ENCODE measurements at places on chromosomes 7 and 10.
A peak's percentile ranks its signal among the peaks of the same experiment; 100 is the strongest.

- no peak for DNase-seq
Observed at GRCh38 chr10:7957591-7957990, 96.9 kb upstream of the GATA3 start.

DNA sequence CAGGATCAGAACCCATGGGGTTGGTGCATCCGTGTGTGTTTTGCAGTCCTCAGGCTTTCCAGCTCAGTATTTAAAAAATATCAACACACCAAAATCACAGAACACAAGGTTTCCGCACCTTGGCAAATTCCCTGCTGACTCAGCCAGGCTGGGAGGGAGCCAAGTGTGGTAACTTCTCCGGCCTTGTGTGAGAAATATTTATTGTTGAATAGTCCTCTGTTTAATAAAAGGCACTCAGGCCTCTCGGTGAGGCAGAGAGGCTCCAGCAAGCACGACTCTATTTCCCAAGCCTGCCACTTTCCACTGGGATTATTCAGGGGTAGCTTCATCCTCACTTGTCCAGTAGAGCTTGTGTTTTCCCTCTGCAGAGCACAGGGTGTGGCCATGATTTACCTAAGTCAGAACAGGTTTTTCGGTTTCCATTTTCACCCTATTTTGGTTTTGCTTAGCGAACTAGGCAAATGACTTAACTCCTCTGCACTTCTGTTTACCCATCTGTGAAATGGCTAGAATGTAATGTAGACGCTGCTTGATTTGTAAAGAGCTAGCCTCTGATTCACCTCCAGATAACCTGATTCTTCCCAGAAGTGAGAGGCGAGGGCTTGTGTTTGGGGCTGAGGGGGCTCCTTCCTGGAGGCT is 13.0 kb upstream of the CHST15 start:
- DNase-seq: peak; percentile 84

GRCh38 chr10:71314028-71314693 is 4.9 kb upstream of the SLC29A3 start:
- DNase-seq: no peak

DNA sequence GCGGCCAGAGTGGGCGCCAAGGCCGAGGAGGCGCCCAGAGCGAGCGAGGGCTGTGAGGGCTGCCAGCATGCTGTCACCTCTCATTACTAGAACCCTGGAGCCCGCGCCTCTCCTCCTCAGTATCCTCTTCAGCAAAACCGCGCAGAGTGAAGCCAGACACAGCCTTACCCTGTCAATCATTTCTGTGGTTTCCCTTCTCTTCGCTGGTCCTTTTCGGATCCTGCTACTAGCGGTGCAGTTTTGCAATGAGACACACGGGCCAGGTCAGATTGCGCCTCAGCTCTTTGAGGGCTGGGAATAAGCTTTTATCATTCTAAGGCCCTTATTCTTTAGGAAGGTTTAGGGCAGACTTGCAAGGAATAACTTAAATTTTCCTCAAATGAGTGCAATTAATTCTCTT is 55.5 kb upstream of the FAM171A1 start:
- no peak for DNase-seq

- DNase-seq: no peak
Observed at GRCh38 chr10:121540732-121541395, 57.4 kb downstream of the FGFR2 start.

GRCh38 chr7:159128767-159129166 is 15.9 kb downstream of the VIPR2 start:
- DNase-seq: no peak

- DNase-seq: no peak
Observed at GRCh38 chr10:59336632-59337031, 25.7 kb downstream of the FAM13C start.

- no peak for DNase-seq
Observed at GRCh38 chr7:12623885-12624498, 53.5 kb downstream of the SCIN start.

DNA sequence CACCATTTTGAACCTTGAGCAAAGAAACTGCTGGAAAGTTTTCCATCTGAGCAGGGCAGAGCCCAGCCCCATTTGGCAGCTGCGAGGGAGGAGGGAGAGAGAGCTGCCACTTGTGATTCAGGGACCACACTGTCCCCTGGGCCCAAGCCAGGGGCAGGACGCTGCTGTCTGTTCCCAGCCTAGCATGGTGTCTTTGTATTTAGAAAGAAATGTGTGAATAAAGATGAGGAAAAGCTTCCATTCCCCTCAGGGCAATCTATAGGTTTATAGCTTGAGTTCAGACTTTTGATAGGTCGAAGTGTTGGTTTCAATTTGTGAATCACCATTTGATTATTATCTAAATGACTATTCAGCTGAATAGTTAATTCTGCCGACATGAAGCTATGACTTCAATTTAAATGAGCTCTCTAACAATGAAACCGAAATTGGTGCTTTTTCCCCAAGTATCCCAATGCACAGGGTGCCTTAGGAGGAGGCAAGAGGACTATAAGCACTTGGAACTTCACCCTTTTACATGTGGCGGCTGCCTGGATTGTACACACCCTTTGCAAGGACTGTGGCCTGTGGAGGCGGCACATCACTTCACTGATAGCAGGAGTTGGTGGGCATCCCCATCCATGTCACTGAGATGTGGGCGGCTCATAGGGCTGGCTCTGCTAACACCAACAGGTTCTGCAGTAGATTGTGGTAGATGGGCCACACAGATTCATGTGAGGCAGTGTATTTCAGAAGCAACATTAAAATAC is 223.5 kb downstream of the CCDC3 start:
- no peak for DNase-seq

DNA sequence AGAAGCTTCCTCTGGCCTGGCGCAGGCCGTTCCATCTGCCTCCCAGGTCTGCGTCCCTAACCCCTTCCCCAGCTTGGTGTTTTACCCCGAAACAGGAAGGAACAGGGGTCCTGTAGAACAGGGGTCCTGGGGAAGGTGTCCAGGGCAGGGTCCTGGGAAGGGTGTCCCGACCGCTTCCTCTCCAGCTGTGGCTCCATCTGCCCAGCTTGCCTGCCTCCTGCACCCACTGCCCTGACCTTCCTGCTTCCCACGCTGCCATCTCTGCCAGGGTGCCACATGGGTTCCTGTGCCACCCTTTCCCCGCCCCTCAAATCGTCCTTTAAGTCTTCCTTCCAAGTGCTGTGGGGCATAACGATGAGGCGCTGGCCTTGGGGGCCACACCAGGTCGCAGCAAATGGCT is 32.4 kb downstream of the WDR86 start:
- no peak for DNase-seq

DNA sequence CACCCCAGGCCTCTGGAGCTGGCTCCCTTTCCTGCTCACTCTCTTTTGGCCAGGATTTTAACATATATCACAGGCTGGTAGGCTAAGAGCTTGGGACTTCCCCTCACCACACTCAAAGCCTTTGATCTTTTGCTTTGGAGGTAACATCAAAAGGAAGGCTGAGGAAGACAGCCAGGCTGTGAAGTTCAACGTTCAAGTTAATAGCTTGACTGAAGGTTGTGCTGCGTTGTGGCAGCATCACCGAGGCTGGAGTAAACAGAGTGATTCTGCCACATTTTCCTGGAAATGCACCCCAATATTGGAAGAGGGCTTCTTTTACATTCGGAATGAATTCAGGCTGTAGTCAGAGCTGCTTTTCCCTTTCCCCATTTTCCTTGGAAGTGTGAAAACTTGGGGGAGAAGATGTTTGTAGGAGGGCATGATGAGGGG is 57.3 kb downstream of the TCF7L2 start:
- DNase-seq: no peak

- DNase-seq: no peak
Observed at GRCh38 chr7:33423646-33424020, 294.3 kb downstream of the BBS9 start.

DNA sequence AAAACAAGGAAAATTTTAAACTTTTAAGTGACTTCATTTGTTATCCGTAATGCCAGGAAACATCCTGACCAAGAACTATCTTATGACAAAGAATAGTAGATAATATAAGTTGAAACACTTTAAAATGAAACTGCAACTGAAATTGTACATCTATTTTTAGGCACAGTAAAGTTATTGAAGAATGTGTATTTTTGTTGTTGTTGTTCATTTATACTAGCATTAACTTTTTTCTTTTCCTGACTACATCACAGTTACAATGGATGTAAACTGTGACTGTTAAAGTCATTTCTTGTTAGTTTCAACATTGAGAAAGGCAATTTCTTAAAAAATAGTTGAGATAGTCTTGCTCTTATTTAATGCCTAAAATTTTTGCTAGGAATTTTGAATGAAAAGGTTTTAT is 2.6 kb downstream of the CPED1 start:
- no peak for DNase-seq

- DNase-seq: no peak
Observed at GRCh38 chr7:77461842-77462241, 45.7 kb upstream of the GSAP start.

- no peak for DNase-seq
Observed at GRCh38 chr10:103784723-103785418, 70.5 kb downstream of the SH3PXD2A start.

- DNase-seq: no peak
Observed at GRCh38 chr7:75900617-75901315, 14.2 kb upstream of the POR start.

DNA sequence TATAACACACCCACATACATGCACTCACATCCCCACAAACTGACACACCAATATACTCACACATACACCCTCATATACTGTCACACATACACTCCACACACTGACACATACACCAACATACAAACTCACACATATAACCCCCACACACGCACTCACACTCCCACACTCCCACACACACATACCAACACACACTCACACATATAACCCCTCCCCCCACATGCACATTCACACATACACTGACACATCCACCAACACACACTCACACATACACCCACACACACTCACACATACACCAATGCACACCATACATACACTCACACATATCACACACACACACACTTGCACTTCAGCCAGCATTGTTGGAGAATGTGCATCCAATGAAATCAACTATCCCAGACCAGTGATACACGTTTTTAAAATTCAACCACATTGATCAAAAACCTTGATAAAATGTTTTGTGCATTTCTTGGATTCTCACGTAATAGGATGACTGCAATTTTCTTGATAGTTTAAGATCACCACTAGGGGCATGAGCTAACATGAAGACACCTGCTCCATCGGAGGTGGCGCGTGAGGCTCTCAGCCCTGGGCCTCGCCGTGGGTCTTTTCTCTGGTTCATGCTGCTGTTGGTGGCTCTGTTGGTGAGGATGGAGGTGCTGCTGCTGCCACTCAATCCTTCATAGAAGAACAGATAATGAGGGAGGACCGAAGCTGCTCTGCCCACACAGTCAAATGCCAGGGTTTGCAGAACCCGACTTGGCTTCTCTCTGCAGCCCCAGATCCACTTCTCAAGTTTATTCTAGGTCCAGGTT is 32.1 kb upstream of the CHST15 start:
- DNase-seq: no peak

GRCh38 chr7:139720705-139721231 is 57.0 kb downstream of the HIPK2 start:
- DNase-seq: no peak

DNA sequence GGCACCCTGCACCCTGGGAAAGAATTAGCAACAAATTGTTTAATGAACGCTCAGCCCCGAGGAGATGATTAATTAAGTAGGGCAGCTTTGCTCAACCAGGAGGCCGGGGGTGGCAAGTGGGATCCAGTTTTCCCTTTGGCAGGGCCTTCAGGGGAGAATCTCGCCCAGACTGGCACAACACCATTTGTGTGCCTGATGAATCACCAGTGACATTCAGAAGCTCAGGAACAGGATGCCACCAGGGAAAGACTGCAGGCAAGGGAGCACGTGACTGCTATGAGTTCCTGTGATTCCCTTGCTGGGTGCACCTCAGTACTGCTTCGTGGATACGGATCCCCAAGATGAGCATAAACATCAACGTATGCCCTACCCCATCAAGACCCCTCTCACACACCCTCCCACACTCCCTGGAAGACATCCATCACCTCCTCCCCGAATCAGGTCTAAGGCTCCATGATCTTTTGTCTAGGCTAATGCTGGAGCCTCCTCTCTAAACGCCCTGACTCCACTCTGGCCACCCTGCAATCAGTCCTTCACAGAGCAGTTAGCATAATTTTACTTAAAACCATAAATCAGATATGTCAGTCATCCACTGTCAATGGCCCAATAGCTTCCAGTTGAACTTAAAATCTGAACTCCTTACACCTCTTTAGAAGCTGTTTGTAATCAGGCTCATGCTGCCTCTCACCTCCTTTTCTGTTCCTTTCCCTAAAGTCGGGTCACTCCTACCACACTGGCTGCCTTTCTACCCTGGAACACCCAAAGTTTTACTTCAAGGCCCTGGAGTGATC is 109.2 kb upstream of the AGK start:
- DNase-seq: no peak

DNA sequence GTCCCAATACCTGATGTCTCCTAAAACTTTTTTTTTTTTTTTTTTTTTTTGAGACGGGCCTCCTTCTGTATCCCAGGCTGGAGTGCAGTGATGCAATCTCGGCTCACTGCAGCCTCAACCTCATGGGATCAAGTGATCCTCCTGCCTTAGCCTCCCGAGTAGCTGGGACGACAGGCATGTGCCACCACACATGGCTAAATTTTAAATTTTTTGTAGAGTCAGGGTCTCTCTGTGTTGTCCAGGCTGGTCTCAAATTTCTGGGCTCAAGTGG is 28.4 kb downstream of the GTF2IRD1 start:
- no peak for DNase-seq

DNA sequence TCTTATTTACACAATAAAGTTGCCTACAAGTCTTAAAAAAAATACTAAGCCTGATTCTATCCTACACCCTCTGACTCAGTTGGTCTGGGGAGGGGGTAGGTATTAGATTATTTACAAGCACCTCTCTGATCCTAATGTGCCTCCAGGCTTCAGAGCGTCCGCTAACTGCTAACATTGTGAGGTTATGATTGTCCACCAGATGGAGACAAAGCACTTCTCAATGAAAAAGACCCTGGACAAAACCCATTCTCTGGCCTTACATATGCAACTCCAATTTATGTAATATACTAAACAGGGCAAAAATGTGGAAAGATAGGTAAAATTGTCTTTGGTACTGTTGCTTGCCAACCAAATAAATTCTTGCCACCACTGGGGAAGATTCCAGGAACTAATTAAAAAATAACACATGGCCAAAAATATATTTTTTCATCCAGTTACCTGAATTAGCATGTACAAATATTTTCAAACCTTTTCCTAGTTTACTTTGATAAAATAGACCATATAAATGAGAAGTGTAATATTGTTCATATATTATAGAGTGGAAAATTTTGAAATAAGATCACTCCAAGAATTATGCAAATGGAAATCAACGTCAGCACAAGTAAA is 92.4 kb downstream of the KIF20B start:
- no peak for DNase-seq

DNA sequence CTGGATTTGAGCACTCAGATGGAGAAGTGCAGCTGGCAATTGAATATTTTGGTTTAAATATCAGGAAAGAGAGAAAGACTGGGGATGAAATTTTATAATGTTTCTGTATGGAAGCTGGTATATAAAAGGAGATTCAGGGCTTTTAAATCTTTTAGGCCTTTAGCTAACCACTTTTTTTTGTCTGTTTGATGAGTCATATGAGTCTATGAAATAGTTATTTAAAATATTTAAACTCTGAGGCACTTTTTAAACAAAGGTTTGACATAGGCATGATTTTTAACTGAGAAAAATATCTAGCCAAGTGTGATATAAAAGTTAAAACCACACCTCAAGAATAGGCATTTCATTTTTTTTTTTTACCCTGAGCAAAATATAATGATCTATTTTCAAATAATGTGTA is 944.3 kb downstream of the GATA3 start:
- no peak for DNase-seq

All from breast epithelium (tissue), 4 donors.